Stimulated activated naive CD4-positive, alpha-beta T cell (primary cell): ENCODE measurements at places on chromosomes 6 and 20.

DNA sequence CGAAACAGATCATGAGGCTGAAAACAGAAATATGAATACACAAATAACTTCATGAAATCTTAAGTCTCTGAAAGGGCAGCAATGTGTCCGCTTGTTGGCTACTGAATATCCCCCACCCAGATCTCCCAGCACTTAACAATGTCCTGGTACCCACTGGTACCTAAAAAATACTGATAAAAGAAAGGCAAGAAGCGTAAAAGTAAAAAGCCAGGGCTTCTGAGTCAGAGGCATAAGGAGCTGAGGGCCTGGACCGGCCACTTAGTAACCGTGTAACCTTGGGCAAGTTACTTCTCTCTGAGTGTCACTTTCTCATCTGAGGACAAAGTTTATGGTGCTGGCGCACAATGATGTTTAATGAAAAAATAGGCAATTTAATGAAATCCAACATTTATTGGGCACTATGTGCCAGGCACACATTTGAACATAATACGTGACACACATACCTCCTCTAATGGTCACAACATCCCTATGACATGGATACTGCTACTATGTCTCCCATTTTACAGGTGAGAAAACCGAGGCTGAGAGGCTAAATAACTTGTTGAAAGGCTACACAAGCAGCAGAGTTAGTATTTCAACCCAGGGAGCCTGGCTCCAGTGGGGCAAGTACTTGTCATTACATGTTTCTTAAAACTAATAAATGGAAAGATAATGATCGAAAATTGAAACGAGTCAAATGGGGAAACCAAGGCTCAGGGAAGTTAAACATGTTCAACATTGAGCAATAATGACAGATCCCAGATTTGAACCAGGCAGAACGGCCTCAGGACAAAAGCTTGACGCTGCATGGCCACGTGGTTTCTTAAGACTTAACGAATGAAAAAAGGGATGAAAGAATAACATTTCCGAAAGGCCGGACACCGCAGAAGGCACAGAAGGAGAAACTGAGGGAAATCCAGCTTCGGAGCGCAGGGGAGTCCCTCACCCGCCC is 828 bp downstream of the TP53RK start:
- no peak for DNase-seq

DNA sequence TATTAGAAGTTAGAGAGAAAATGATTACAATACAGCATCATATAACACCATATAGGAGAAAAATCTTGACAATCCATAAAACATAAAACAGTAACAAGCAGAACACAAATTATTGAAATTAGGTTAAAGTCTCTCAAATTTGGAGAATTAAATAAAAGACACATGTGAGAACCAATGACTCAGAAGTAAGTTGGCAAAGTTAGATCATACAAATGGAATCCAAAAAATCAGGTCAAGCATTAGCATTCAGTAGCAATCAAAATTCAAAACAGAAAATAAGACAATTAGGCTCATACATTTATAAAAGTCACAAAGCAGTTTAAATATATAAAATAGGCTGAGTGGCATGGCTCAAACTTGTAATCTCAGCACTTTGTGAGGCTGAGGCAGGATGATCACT is 775.6 kb downstream of the PHF3 start:
- no peak for DNase-seq

DNA sequence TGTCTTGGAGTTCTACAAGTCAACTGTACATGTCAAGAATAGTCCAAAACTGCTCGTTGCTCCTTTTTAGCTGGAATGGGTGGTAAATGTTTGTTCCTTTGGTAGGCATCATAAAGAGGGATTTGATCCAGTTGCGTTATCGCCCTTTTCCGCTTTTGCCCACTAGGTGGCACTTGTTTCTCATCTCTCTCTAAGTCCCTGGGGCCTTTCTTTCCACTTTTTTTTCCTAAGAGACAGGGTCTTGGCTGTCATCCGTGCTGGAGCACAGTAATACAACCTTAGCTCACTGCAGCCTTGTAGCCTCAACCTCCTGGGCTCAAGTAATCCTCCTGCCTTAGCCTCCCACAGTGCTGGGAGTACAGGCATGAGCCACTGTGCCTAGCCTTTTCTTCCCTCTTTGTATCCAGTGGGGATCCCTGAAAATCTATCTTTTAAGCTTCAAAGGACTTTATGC is 20.7 kb downstream of the GTPBP2 start:
- peak; percentile 20 for DNase-seq

- DNase-seq, result no peak
Measured at GRCh38 chr6:139295901-139296300, 4.1 kb upstream of the TXLNB start.

GRCh38 chr6:19558934-19559333 is 278.2 kb upstream of the ID4 start:
- DNase-seq, result no peak

DNA sequence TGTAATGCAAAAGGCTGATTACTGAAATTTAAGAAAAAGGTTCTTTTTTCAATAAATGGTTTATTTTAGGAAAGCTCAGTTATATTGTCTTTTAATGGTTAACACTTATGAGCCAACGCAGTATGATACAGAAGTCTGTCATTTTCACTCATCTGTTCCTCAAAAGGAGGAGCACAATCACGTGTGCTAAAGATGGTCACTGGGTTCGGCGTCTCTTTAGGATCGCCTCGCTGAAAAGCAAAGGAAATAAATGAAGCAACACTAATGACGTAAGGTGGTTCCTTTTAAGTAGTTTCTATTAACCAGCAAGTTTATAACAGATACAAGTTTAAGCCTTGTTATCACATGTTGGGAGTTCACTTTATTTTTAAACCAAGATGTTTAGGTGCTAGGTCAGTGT is 125.7 kb downstream of the MAP3K4 start:
- no peak for DNase-seq

DNA sequence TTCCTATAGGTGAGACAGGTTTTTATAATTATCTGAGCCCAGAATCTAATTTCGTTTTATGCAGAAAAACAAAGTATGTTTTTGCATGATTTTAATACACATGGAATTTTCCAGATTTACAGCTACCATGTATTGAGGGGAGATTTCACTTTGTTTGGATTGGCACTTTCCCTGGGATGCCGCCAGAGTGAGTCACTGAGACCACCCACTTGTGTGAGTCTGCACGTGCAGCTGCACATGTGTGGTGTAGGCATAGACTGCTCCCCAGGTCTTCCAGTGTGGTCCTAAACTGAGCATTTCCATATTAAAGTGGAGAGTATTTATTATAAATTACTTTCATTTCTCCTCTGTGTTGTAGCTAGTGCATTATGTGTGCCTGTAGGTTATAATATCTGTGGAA is 186.8 kb downstream of the UBE3D start:
- no peak for DNase-seq

DNA sequence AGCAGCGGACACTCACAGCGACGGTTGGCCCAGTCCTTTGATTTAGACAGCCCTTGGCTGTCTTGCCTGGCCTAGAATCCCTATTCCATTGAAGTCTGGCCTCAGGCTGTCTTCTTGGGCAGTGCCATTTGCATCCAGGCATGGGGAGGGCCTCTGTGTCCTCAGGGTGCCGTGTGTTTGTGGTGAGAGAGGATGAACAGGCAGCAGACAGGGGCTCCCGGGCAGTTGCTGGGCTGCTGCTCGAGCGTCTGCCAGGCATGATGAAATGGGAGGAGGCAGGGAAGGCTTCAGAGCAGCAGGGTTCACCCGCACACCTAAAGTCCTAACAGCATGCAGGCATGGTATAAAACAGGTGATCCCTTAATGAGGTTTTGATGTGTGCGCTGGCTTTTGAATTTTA is 126.9 kb downstream of the SOBP start:
- no peak for DNase-seq
